ENCODE measurements at places on chromosomes 11 and 22.

DNA sequence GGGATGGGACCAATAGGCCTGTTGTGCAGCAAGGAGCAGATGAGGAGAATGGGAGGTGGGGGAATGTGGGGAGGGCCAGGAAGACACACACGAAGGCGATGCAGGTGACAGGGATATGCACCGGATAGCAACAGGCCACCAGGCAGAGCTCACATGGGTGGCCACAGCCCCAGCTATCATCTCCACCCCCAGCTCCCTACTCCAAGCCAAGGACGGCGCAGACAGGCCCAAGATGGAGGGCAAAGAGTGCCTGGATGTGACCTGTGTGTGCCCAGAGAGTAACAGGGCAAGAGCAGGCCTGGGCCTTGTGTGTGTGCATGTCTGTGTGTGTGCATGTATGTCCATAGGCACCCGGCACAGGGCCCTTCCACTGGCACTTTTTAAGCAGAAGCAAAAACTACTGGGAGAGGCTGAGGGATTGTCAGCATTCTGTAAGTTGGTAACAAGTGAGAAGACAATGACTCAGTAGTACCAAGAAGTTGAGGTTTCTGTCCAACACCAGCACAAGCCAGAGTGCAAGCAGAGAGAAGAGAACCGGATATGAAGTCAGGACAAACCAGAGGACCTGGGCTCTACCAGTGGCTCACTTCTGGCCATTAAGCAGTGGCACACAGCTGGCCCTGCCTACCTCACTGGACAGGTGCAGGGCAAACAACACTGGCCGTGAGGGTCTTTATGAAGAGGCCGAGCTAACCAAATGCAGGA lies 36.4 kb downstream of the NRXN2 start:
- DNase-seq, result no peak

- peak; percentile 96 for DNase-seq
These were observed at the start of gene HINFP for GRCh38 chr11:119121008-119121810. TSS of gene HINFP (plus strand) at chr11:119121580. CDS start at chr11:119126945, 5,365 bp downstream.

- DNase-seq, result no peak
These were observed 15.9 kb upstream of the FANCF start for GRCh38 chr11:22641559-22641958.

GRCh38 chr11:125470355-125470754 lies 25.7 kb downstream of the FEZ1 start:
- no peak for DNase-seq

DNA sequence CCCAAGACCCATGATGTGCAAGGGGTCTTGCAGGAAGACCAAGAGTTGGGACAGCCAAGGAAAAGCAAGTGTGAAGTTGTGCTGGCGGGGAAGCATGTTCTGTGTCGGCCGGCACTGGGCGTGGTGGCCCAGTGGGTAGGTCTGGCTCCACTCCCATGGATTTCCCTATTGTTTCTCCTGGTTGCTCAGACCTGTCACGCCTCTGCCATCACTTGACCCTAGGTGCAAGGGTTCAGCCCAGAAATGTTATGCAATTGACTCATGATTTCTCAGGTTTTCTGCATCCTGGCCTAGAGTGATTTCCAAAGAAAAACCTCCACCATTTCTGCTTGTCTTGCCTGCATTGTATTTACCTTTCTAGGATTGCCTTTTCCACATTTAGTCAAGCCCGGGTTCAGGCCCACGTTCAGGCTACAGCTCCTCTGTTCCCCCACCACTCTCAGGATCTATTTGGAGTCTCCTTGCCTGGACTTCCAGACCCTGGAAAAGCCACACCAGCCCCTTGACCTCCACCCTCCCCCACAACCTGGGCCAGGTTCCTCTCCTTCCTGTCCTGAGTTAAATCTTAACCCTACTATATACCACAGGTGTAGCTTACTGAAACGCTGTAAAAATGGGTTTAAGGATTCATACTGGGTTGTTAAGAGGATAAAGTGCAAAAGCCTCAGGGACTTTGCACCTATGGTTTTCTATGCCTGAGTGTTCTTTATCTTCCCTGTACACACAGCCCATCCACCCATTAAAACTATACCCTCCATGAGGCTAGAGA lies 17.5 kb upstream of the FOLR1 start:
- no peak for DNase-seq

DNA sequence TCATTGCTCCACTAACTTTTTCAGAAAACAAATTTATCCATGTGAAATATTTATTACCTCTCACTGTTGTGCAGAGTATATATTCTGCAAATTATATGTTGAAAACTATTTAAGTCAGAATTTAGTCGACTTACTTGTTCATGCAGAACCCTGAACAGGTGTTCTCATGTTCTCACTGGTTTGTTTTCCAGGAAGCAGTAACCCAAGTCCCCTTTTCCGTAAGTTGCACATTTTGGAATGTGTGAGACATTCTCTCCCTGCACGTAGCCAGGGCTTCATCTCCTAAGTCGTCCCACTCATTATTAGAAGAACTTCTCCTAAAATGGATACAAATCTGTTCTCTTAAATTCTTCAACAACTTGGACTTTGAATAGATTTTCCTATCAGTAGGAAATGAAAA lies 524.9 kb downstream of the CNTN5 start:
- no peak for DNase-seq

- DNase-seq, result no peak
These were observed 1007.7 kb downstream of the BRD1 start for GRCh38 chr22:48819961-48820360.

DNA sequence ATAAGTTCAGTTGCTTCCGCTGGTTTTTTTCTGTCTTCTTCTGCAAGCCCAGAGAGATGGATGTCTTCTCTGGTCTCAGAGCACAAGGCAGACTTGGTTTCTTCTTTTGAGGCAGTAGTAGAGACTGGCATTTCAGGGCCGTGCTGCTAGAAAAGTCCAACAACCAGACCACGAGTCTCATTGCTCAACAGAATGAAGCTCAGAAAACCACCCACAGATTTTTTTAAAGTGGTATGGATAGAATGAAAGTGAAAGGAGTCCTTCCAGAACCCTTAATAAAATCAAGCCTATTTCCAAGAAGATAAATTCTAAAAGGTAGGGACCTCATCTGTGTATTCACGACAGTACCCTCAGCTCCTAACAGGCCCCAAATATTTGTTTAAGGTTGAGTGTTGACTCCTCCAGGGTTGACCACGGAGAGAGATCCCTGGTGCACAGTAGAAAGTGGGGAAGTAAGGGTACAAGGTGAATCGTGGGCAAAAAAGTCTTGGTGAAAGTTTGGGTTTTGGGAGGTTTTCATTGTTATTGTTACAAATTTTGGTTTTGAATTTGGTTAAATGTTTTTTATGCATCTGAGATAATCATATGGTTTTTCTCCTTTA lies 43.6 kb upstream of the DDX6 start:
- DNase-seq, result no peak

DNA sequence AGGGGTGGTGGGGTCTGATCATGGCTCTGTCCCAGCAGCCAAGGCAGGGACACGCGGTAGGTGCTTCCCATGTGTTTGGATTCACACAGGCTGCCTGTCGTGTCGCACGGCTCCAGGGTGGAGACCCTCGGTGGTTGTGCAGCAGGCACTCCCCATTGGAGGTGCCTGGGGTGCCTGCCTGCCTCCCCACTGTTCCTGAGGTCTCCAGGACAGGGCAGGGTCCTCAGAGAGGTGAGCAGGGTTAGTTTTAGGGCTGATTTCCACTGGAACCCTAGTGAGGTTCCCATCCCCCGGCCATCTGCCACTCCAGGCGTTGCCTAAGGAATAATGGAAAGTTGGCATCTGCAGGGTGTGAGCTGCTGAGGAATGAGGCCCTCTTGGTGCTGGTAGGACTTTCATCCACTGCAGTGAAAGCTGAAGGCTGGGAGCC lies 32.3 kb downstream of the OSBPL5 start:
- DNase-seq, result no peak

- no peak for DNase-seq
These were observed 40.0 kb downstream of the KCNJ4 start for GRCh38 chr22:38415046-38415445.

DNA sequence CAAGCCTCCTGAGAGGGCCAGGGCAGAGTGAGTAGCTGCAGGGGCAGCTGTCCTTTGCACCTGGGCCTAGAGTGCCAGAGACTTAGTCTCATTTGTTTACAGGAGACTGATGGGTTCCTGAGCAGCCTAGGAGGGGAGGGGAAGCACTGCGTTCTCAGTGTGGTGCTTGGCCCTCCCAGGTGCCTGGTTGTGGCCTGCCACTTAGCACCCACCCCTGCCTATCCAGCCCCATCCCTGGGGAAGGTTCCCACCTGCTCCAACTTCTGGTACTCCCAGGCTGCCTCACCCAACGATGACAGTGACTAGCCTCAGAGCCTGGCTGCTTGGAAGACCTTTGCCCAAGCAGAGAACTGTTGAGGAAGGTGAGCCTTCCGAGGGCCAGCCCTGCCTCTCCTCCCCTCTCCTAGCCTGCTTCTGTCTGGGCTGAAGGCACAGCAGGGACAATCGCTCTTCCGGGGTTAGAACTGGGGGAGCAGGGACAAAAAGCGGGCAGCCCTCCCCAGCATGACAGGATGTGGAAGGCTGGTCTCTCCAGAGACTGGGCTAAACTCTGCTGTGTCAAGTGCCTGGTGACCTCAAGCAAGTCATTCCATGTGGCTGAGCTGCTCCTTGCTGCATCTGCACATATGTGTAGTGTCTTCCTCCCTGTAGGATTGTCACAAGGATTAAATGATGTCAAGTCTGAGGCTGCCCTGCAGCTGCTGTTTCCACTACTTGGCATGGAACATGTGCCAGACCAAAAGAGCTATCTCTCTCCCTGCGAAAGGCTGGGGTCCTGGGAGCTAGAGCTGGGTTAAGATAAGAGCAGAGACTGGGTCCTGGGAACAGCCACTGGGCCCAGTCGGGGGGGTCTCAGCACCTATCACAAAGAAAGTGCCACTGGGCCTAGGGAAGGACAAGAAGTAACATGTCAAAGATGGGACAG lies 9.9 kb downstream of the KCNQ1OT1 start:
- DNase-seq, result no peak

DNA sequence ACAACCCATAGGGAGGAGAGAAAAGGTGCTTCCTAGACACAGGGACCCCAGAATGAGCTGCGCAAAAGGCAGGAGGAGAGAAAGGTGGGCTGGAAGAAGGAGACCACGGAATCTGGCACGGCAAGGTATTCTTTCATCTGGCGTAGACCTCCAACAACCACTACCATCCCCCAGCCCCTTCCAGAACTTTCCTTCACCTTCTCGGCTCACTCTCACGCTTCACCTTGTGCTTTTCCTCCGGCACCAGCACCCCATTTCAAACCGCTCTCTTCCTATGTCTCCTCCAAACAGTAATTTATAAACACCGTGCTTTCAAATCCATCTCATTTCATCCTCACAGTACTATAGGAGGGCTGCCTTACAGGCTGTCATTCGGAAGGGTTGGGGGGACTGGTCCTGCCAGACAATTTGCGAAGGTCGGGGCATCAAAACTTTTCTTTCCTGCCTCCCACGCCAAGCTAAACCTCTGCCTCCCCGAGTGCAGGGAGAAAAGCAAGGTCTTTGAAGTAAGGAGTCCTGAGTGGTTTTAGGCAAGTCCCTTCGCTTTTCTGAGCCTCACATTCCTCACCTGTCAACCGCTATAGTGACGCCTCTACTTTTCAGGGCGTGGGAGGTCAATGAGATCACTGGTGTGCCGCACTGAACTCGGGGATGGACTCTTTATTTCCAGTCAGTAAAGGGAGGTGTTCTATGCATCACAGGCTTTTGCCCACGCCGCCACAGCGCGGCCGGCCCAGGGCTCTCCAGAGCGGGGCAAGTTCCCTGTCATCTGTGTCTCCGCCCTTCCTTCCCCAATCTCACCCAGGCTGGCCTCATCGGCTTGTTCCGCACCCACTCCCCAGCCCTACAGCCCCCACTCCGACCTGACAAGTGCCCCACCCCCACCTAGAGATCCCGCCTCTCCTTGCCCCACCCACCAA lies 800 bp downstream of the KCTD21 start:
- no peak for DNase-seq

DNA sequence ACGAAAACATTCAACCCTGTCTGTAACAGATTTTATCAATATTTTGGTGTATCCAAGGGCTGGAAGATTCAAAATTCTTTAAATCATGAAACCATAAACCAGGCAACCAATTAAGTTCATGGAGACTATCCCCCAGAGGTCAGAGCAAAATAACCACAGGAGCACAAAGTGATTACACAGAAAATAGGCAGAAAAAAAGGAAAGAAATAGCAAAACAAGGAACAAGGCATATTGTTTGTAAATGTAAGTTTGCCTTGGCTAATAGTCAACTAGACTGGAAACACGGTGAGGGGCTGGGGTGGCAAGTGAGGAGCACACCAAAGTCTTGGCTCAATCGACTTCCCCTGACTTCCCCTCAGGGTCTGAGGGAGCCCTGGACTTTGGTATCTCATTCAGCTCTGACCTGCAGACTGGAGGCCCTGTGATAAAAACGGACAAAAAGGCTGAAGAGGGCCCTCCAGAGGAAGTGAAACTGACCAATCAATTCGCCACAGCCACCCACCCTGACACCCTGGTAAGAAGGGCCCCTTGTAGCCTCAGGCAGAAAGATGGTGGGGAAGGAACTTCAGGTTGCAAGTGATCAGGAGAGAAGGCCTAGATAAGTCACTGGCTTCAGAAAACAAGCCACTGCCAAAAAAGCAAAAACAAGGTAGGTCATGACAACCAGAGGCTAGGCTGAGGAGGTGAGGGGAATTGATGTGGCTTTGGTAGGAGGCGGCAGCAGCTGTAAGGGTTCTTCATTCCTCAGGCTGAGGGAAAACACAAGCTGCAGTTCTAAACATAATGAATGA lies 1.8 kb downstream of the SIK3 start:
- DNase-seq, result no peak

DNA sequence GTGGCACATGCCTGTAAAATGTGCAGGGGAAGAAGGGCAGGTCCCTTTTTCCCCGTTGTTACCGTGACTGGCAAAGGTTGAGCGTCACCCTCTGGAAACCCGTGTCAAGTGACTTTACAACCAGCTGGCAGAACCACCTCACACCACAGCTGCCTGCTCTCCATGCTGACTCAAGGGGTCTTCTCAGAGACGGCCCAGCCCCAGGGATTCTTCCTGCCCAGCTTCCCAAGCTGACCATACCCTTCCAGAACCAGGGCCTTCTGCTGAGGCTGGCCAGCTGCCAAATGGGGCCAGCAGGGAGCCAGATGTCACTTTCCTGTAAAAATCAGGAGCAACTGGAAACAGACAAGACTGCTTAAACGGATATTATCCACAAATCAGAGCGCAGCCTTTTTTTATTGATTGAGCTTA lies 6.3 kb downstream of the PC start:
- peak; percentile 23 for DNase-seq

DNA sequence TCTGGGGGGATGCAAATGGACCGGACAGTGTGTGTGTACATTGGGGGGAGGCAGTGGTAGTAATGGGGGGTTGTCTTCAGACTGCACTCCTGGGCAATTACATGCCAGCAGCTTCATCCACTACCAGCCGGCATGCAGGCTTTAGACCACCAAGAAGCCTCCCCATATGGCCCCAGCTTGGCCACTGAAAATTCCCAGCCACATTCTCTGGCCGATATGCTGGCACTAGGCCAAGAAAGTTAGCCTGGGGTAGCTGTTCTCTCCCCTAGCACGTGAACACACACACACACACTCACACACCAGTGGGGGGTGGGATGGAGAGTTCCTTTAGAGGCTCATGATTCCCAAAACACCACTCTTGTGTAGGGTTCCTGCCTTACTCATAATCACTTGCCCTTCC lies 3.6 kb upstream of the ROBO3 start:
- no peak for DNase-seq

All from NCI-H2107 (cell line).